HuH-7 (cell line): ENCODE measurements at places on chromosomes 6 and 20.

DNA sequence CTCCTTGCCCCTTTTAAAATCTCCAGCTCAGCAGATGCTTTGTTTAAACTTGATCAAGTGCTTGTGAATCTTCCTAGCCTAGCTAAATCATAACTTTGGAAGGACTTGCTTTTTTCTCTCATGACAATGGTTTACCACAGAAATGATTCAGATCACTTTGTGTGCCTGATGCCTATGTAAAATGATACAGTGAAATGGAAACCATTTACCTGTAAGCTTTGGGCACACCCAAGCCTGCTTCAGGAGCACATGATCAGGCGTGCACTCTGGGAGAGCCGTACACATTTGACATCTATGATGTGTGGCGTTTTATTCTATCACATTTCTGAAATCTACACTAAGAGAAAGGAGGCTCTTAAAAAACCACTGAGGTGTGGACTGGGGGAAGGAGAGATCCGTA lies 41.1 kb downstream of the PTPN1 start:
- DNase-seq = no peak

DNA sequence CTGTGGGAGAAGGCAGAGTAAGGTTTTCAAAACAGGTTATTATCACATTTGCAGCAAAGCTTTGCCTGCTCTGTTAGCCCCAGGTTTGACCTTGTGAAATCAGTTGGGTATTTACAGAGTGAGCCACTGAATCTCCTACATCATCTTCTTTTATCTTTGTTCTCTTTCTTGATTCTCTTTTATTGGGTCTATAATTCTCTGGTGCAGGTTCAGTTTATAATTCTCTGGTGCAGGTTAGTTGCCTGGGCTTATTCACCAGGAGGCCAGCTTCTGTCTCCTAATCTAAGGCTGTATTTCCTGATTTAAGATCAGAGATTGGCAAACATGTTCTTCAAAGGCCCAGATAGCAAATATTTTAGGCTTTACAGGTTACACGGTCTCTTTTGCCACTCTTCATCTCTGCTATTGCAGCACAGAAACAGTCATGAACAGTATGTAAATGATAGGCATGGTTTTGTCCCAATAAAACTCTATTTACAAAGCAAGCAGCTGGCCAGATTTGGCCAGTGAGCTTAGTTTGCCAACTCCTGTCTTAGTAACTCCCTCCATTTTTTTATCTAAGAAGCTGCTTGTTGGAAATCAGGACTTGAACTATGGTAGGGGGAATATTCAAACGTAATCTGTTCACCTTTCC lies 205.0 kb upstream of the RIMS1 start:
- no peak for DNase-seq

GRCh38 chr6:57255451-57256169 lies 33.5 kb upstream of the RAB23 start:
- DNase-seq = no peak

DNA sequence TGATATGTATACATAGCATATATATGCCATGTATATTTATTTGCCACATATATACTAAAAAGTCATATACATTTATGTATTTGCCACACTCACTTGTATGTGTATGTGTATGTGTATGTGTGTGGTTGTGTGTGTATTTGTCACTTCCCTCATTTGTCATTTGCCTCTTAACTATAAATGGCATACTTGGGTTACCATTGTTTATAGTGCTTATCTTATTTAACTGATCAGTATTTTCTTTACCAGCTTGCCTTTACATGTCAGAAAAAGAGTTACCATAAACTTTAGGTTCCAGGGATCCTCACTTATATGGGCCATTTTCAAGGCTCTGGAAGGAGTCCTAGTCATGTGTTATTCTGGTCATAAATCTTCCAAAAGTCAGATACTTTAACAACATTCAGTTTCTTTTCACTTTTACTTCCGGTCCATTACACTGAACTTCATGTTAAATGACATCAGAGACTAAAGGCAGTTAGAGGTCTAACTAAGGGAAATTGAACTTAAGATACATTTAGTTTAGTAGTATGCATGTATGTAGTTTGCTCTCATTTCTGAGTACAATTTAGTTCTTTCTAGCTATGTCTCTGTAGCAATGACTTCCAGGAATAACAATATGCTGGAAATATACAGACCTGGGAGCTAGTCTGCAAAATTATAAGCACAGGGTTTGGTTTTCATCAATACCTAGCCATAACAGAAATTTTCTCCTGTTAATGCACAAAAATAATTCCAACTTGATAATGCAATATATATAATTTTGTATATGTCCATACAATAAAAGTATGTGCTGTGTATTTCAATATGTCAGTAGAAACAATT lies 33.7 kb upstream of the HIVEP1 start:
- no peak for DNase-seq

DNA sequence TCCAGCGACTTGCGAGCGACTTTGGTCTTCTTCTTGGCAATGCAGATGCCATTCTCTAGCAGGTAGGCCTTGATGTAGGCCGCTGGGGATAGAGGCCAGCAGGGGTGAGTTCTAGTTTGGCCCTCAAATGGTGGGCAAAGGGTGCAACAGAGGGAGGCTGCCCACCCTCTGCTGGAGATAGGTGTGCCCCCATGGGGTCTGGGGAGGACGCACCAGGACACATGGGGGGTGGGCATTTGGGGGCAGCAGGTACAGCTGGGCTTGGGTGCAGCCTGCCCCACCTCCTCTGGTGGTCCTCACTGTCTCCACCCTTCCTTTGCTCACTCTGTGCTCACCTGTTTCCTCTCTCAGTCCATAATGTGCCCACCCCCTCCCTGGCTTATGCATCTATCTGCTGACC lies 11.3 kb downstream of the KCNK15 start:
- DNase-seq = no peak

GRCh38 chr6:93213028-93213427 lies 206.3 kb downstream of the EPHA7 start:
- no peak for DNase-seq

- DNase-seq = no peak
Observed at GRCh38 chr6:154441995-154442310, 68.5 kb downstream of the CNKSR3 start.

- no peak for DNase-seq
Observed at GRCh38 chr6:137866200-137866913, 702 bp upstream of the TNFAIP3 start.

DNA sequence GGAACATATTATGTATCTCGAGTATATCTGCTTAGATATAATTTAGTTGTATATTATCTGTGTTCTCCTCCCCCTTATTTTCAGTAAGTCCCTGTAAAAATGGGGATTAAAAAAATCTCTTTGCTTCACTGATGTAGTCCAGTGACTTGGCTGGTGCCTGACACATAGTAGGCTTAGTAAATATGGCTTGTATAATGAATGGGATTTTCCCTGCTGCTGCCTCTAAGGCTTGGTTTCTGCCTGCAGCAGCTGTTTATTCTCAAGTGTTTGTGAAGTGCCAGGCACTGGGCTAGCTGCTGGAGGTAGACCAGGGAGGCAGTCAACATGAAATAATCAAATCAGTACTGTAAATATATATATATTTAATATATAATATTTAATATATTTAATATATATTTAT lies 1.6 kb upstream of the ZFP64 start:
- DNase-seq = no peak

GRCh38 chr6:154909311-154909710 lies 85.8 kb upstream of the TIAM2 start:
- no peak for DNase-seq

DNA sequence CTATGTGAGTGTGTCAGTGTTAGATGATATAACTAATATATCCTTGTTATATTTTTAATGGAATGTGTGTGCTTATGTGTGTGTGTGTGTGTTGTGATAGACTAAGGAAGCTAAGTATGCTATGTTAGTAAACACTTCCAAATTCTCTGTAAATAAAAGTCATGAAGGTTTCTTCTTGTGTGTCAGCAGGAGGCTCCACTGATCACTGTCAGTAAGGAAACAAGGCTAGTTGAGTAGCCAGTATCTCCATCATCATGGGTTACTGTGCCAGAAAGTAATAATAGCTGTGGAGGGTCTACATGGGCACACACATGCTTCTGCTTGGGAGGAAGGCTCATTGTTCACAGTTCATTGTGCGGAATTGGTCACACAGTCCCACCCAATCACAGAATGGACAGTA lies 302.8 kb upstream of the RNF217 start:
- DNase-seq = no peak

- DNase-seq = no peak
Observed at GRCh38 chr20:52420805-52421204, 229.2 kb upstream of the ZFP64 start.

DNA sequence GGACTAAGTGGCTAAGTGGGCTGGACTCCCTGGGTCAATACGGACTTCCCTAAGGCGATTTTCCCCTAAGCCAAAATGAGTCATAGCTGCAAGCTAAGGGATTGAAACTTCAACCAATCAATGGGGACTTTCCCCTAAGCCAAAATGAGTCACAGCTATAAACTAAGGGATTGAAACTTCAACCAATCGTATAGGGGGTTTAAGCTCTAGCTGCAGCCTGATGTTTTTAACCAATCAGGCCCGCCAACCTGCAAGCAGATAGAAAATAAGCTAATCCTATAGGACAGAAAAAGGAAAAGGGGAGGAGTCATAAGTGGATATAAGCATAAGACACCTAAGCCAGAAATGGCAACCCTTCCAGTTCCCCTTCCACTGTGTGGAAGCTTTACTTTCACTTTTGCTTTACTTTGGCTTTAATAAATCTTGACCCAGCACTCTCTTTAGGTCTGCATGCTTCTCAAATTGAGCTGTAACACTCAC lies 655.0 kb upstream of the HS3ST5 start:
- no peak for DNase-seq

GRCh38 chr6:3438190-3439167 lies 18.4 kb downstream of the SLC22A23 start:
- DNase-seq = no peak

GRCh38 chr6:152232501-152233151 lies 404.5 kb downstream of the SYNE1 start:
- no peak for DNase-seq

DNA sequence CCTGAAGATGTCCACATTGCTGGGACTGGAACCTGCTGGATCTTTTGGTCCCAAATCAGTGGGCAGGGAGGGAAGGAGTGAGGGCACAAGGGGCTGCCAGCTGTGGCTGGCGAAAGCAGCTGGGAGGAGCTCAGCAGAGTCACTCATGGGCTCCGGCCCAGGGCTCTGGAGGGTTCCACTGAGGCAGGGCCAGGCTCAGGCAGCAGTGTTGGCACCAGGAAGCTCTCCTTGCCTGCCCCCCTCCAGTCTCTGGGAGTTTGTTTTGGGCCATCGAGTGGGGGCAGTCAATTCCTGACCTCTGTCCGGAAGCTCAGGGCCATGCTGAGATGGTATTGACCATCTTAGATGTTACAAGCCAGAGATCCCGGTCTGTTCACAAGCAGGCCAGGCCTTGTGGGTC lies 39.1 kb upstream of the IRF4 start:
- DNase-seq = no peak

DNA sequence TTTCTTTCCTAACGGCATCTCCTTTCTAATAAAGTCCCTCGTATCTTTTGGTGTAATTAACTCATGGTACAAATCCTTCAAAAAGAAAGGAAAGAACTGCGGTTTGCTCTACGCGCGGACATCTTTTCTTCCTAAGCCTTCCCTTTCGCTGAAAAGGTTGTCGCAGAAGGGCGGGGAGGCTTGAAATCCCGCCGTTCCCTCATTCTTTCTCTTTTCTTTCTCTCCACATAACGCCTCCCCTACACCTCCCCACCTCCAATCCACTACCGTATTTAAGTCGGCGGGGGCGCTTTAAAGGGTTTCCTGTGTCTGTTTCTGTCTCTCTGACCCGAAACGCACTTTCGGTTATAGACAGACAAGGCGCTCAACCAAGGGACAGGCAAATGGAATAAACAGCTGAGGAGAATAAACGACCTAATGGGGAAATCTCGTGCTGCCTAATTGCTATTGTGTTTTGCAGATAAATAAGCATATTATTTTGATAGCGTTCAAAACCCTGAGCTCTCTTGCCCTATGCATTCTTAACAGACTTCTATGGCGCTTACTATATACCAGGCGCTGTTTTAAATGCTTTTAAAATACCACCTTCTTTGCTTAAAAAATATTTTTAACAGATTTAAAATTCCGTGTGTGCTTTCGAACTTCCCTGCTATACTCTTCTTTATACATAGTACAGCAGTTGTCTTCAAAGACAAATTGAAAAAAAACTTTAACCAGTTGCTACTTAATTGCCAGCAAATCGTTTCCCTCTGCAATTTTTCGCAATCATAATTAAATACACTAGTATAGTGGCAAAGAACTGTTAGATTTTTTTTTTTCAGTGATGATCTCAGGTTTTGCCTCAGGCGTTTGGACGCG lies 2.5 kb upstream of the HEY2 start:
- peak; percentile 54 for DNase-seq

DNA sequence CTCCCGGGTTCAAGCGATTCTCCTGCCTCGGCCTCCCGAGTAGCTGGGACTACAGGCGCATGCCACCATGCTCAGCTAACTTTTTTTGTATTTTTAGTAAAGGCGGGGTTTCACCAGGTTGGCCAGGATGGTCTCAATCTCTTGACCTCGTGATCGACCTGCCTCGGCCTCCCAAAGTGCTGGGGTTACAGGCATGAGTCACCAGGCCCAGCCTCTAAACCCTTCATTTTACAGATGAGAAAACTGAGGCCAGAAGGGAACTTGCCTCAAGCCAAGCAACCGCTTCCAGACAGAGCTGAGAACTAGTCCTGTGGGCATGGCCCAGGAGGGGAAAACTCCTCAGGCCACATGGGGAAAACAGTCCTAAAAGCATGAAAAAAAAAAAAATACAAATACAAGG lies 47.1 kb downstream of the ZMYND8 start:
- no peak for DNase-seq

DNA sequence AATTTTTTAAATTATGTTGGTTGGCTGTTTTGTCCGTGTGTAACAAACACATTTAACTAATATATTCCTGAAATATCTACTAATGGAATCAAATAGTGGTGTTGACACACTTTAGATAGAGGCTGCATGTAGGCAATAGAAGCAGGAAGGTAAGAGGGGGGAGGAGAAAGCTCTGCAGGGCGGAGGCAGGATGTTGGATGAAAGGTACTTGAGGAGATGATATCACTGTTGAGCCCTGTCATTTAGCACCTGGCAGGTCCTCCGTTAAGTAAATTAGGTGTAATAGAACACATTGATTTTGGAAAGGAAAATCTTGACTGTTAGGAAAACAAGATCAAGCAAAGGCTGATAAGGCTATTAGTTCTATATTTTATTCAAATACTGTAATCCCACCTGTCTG lies 618.7 kb downstream of the PKHD1 start:
- DNase-seq = no peak

GRCh38 chr20:38877483-38877882 lies 48.7 kb upstream of the FAM83D start:
- no peak for DNase-seq

- DNase-seq = peak; percentile 54
Observed at GRCh38 chr20:22385602-22386305, 198.6 kb downstream of the FOXA2 start.

GRCh38 chr20:17636523-17637412 lies 45.3 kb downstream of the RRBP1 start:
- DNase-seq = no peak

DNA sequence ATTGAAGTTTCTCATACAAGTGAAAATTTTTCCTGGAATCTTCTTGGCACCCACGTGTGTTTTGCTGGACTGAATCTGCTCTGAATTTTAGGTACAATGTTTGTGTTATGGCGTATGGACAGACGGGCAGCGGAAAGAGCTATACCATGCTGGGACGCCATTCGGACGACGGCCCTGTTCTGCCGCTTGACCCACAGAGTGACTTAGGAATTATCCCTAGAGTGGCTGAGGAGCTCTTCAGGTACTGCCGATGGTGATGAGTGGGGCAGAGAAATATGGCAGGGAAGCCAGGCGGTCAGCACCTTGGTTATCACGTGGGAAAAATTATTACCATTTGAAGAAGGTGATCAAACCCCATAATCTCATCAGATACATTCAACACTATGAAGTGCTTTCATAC lies 36.3 kb downstream of the KIF25 start:
- DNase-seq = no peak
